ENCODE measurements at places on chromosomes 5 and 9.

DNA sequence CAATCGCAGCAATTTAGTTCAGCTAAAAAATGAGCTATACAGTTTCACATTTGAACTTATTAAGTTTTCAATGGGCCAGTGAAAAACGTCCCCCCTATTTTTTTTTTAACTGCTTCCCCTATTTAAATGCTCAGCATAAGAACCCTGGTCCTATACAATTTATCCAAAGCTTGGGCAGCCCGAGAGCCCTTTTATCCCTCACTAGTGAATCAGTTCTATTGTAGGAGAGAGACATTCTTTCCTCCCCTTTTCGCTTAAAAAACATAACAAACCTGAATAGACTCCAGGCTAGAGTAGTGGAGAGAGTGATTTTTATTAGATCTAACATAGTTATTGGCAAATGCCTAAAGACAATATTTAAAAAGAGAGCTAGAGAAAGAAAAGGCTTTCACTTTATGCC lies 1.4 kb downstream of the LIX1 start:
- no peak for DNase-seq

GRCh38 chr5:33457817-33458216 lies 17.1 kb downstream of the TARS1 start:
- no peak for DNase-seq

- DNase-seq, result no peak
Observed at GRCh38 chr5:153543959-153544470, 53.5 kb downstream of the GRIA1 start.

- no peak for DNase-seq
Observed at GRCh38 chr5:76690704-76691466, 25.0 kb upstream of the F2R start.

DNA sequence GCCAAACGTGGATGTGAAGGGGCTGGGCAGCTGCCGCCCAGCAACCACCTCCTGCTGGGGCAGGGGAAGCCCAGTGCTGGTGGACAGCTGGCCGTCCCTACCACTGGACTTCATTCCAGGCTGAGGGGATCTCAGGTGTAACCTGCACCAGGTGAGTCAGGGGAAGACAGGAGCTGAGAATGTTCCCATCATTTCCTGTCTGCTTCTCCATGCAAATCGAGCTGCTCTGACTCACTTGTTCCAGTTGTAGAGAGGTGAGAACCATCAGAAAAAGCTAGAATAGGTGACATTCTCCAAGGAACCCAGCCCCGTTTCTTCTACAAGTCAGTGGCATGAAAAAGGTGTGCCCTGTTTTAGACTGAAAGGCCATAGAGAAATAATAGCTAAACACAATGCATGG lies 21.8 kb upstream of the BARX1 start:
- no peak for DNase-seq

GRCh38 chr5:110612794-110613247 lies 113.7 kb downstream of the TMEM232 start:
- DNase-seq, result no peak

- no peak for DNase-seq
Observed at GRCh38 chr5:137199201-137199600, 299.9 kb downstream of the SPOCK1 start.

DNA sequence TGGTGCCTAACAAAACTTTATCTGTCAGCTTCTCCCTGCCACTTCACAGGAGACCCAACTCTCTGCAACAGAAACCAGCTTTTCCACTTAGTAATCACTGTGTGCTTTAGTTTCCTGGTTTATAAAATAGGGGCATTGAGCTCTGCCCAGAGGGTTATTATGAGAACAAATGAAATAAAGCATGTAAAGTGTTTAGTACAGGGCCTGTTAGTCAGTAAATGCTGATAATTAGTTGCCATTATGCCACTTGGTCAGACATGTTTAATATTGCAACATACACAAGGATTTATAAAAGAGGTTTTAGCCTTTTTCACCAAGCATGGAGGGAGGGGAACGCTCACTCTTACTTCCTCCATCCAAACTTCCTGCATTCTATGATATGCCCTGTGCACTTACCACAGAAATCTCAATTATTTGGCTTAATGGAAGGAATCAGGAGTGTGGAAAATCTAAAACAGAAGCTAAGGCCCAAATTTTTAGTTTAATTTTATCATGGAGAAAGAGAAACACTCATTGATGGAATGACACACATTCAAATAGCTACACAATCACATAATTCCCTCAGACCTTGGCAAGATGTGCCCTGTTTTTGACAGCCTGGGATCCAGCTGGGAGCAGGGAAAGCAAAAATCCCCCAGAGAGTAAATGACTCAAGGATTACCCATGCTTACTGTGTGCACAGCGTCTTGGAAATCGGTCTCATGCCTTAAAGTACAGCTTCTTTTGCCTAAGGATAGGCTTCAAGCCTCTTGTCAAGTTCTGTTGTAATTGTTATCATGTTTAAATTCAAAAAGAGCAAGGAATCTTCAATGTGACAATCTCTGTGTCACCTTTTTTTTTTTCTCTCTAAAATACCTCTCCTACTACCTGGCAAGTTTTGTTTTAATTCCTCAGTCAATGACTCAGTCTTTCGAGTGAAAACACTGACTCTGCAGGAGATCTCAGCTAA lies 34.0 kb downstream of the ZNF474 start:
- peak; percentile 94 for DNase-seq

Data from epithelial cell of proximal tubule (primary cell).